Frontal cortex (tissue), 4 donors: ENCODE measurements at places on chromosomes 13 and 19.

DNA sequence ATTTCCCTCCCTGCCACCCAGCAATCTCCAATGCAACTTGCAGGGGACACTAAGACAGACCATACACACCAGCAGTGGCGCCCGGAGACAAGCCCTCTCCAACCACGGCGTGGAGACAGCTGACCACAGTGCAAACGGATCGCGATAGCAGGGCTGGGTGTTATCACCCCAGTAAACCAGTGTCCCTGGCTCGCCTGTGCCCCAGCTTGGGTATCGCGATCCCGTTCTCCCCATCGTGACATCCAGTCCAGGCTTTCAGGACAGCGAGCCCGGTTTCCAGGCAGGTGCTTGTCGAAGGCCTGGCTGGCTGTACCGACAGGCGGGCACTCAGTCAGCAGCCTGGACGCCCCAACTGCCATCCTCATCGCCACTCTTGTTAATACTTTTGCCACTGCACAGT, 20.7 kb upstream of the NANOS2 start:
- DNase-seq = no peak

DNA sequence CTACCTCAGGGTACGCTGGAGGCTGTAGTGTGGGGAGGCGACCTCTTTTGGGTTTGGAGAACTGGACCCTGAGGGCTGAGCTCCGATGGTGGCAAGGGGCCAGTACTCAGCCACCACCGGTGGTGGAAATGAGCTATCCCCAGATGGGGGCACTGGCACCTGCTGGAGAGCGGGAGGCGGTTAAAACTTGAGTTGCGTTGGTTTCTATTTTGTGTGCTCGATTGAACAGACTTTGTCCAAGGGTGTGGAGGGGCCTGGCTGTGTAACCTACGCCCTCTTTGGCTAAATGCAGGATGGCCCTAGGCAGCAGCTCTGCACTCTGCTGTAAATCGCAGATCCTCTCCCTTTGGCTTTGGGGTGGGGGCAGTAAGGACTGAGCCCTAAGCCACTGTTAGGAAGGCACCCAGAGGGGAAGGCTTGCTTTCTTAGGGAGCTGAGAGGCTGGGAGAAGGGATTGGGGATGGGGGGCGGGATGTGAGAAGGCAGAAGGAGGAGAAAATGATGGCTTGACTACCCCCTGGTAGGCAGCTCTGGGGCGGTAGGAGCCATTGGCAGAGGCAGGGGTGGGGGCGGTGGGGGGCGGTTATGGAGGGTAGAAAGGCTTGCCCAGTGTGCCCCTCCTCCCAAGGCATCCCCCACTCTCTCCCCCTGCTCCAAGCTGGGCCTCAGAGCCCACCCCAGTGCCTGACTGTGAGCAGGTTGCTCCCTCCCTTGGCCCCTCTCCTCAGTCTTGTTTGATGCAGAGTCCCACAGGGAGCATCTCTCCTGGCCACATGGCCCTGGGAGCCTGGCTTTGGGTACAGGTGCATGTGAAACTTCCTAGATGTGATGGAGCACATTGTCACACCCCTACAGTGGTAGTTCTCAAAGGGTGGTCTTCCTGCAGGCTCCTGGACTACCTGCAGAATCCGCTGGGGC, 5.0 kb downstream of the VSTM2B start:
- no peak for DNase-seq

- no peak for DNase-seq
Observed at GRCh38 chr13:45108716-45109101, 11.6 kb upstream of the GTF2F2 start.

DNA sequence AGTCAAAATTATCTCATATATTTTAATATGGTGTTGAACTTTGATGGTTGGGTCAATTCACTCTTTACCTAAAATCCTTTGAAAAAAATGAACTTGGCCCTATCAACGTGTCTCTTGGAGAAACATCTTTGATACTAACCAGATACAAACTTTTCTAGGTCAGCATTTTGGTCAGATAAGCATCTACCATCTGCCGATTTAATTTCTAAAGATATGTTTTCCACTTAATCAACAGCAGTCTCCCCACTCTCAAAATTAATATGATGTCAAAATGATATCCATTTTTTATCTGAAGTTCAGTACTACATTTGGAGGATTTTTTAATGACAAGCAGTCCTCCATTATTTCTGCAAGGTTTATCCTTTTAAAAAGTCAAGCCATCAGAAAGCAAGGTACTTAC, 288.8 kb downstream of the DIAPH3 start:
- no peak for DNase-seq
